ENCODE measurements at places on chromosomes 3 and 15. TPM values are rescaled to one million over a fixed set of nuclear protein-coding genes. Genes with fewer than 3 reads are reported as not detected.
A peak's percentile ranks its signal among the peaks of the same experiment; 100 is the strongest.

Gene TRIM42
- not detected for polyA plus RNA-seq

Gene MOBP
- not detected for polyA plus RNA-seq

Gene RBMS3
- polyA plus RNA-seq = 3.8 TPM

Gene C3orf22
- not detected for polyA plus RNA-seq

Gene TMC3
- not detected for polyA plus RNA-seq

Gene AQP9
- polyA plus RNA-seq = 6.0 TPM

Gene FGF7
- polyA plus RNA-seq = 26.3 TPM

Gene SNURF
- 8.1 TPM for polyA plus RNA-seq

- peak overlapping the region; percentile 48 for H3K4me3 ChIP-seq
- DNase-seq = peak; percentile 19
Measured at GRCh38 chr3:43893727-43894126, 203.0 kb downstream of the ABHD5 start.

DNA sequence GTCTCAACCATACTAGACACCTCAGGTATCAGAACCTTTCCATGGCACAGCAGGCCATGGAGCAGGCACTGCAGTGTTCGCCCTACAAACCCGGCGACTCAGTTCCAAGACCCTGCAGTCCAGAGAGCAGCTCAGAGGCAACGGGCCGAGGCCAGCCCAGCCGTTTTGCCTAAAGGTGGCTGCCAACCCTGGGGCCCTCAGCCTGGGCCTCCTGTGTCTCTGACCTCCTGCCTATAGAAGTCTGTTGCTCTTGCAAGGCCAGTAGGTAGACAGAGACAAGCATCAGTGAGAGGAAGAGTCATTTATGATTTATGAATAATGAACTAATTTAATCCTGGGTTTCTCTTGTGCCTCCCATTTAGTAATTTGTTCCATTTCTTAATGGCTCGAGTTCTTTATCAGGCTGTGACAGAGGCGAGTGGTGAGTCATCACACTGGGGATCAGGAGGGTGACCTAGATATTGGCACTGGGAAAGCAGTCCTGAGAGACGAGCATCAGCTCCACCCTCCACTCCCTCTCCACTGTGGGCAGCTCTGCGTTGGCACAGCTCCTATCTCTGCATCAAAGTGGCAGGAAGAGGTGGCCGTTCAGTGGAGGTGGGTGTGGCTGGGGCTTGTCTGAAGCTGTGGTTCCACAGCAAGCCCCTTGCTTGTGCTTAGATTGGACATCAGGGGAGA, 79.8 kb downstream of the ABHD5 start:
- peak overlapping the region; percentile 69 for H3K27ac ChIP-seq
- DNase-seq = peak; percentile 61
- no peaks in the 10 kb centered on the region for H3K27me3 ChIP-seq
- H3K4me1 ChIP-seq = peaks cover 33% of the 10 kb centered on the region
- no peak overlapping the region for H3K4me3 ChIP-seq

- no peaks in the 10 kb centered on the region for H3K27me3 ChIP-seq
- no peaks in the 10 kb centered on the region for H3K4me1 ChIP-seq
- H3K4me3 ChIP-seq = no peak overlapping the region
- DNase-seq = peak; percentile 39
Measured at GRCh38 chr3:59245300-59245858, 195.6 kb upstream of the CFAP20DC start.

- no peaks in the 10 kb centered on the region for H3K27me3 ChIP-seq
- H3K27ac ChIP-seq = peak overlapping the region; percentile 95
- H3K36me3 ChIP-seq = peaks cover 4% of the 10 kb centered on the region
- peaks cover 45% of the 10 kb centered on the region for H3K4me1 ChIP-seq
- H3K4me3 ChIP-seq = peak overlapping the region; percentile 61
Measured at GRCh38 chr3:184314700-184315542, 515 bp downstream of the EIF4G1 start.

- H3K36me3 ChIP-seq = no peaks in the 10 kb centered on the region
- H3K27me3 ChIP-seq = no peaks in the 10 kb centered on the region
- H3K27ac ChIP-seq = no peak overlapping the region
- no peak overlapping the region for H3K4me3 ChIP-seq
Measured at GRCh38 chr3:41323467-41324155, 124.3 kb downstream of the CTNNB1 start.

GRCh38 chr3:48042071-48042760, 26.0 kb upstream of the MAP4 start:
- no peaks in the 10 kb centered on the region for H3K36me3 ChIP-seq
- no peak overlapping the region for H3K27ac ChIP-seq
- H3K27me3 ChIP-seq = no peaks in the 10 kb centered on the region
- H3K4me3 ChIP-seq = no peak overlapping the region

DNA sequence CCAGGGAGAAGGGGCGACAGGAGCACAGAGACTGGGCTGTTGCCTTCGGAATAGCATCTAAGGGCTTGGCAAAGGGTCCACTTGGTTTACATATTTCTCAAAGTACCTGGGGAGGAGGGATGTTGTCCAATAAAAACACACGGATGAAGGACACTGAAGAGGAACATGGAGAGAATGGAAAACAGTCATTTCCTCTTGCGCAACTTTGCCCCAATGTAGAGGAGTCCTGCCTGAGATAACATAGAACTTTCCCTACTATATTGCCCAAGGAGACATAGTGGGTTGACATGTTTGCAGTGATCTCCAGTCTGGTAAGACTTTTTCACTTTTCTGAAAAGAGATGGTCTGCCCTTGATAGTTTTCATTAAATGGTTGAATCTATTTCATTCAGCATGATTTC, 468.8 kb upstream of the SUCLG2 start:
- H3K4me3 ChIP-seq = no peak overlapping the region
- DNase-seq = no peak
- no peaks in the 10 kb centered on the region for H3K27me3 ChIP-seq

GRCh38 chr3:34301313-34301712, 502.9 kb downstream of the PDCD6IP start:
- no peaks in the 10 kb centered on the region for H3K4me1 ChIP-seq
- no peak for DNase-seq
- H3K27me3 ChIP-seq = no peaks in the 10 kb centered on the region
- no peak overlapping the region for H3K27ac ChIP-seq
- no peak overlapping the region for H3K4me3 ChIP-seq

GRCh38 chr3:62242831-62243509, 130.4 kb downstream of the FEZF2 start:
- no peak overlapping the region for H3K4me3 ChIP-seq
- H3K27me3 ChIP-seq = no peaks in the 10 kb centered on the region
- H3K36me3 ChIP-seq = peaks cover 7% of the 10 kb centered on the region
- H3K27ac ChIP-seq = no peak overlapping the region
- no peaks in the 10 kb centered on the region for H3K4me1 ChIP-seq

Data from stomach (tissue), 19 donors.